PC-3 (cell line): ENCODE measurements at places on chromosomes 2 and 18. TPM values are rescaled to one million over a fixed set of nuclear protein-coding genes. Genes with fewer than 3 reads are reported as not detected.

Gene DNAH6
- not detected in 2 replicates for total RNA-seq

GRCh38 chr2:118668431-118669424, 178.7 kb downstream of the EN1 start:
- DNase-seq = peak; percentile 91

GRCh38 chr2:213004197-213004821, 147.1 kb downstream of the IKZF2 start:
- no peak for DNase-seq

- no peak for DNase-seq
Observed at GRCh38 chr2:54818226-54818625, 94.8 kb downstream of the EML6 start.

DNA sequence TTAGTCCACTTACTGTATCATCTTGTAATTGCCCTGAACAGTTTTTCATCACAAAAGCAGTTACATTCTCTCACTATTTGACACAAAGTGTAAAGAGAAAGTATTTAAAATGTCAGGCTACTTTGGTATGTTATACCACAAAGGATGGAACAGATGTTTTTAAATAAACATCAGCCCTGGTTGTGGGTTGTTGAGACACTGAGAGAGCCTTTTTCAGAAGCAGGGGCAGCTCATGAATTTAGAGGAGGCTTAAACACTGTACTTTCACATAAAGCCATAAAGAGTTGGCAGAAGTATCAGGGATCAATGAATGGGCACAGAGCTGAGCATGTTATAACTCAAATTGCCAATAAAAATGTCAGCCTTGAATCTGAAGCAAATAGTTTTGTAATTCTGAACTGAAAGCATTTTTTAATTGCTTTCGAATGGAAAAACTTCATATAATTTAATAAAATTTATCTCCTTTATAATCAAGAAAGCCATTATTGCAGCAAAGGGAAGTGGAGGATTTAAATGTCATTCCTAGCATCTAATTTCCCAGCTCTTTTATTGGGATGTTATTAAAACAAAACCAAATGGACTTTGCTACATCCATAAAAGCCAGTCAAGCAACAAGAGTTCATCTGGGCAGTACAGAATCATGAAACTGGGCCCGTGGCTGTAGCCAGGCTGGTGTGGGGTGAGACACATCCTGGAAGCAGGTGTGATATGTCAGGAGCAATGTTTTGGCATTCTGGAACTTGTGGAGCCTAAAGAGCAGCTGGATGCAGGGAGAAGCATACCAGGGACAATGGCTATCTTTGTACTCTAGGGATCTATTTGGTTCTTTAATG, 95.1 kb upstream of the NT5C1B start:
- no peak for DNase-seq

DNA sequence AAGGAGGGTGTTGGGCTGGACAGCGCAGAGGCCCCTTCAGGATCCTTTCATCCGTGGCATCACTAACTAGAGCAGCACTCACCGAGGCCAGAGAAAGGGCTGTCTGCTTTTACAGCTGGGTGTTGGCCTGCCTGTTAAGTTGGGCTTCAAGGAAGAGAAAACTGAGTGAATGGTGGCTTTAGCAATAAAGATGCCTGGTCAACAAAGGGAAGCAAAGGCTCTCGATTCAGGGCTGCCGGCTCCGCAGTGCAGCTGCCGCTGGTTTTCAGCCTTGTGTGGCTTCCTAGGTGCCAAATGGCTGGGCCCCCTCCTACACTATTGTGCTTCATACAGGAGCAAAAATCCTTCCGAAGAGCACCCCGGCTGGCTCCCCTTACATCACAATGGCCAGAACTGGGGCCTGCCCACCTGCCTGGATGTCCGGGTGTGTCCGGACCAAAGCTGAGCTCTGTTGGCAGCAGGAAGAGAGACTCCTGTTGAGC, 61.0 kb upstream of the GPR45 start:
- no peak for DNase-seq

DNA sequence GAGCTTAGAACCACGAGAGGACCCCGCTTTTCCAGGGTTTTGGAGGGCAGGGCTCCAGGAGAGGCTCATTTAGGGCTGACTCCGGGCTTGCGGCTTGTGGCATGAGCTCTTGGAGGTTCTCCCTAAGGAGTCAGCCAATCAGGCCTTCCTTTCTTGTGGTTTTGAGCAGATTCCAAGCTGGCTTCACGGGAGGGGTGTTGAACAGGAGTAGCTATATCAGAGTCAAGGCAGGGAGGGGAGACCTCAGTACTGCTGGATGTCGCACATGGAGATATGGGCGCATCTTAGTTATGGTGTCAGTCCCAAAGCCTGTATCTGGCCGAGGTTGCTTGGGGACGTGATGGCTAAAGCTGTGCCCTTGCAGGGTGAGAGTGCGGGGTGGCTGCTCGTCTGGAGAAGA, 98.6 kb downstream of the AGAP1 start:
- DNase-seq = no peak
